Mesenchymal stem cell (in vitro differentiated cells and primary cell): ENCODE measurements at places on chromosomes 4 and X.
A peak's percentile ranks its signal among the peaks of the same experiment; 100 is the strongest.

DNA sequence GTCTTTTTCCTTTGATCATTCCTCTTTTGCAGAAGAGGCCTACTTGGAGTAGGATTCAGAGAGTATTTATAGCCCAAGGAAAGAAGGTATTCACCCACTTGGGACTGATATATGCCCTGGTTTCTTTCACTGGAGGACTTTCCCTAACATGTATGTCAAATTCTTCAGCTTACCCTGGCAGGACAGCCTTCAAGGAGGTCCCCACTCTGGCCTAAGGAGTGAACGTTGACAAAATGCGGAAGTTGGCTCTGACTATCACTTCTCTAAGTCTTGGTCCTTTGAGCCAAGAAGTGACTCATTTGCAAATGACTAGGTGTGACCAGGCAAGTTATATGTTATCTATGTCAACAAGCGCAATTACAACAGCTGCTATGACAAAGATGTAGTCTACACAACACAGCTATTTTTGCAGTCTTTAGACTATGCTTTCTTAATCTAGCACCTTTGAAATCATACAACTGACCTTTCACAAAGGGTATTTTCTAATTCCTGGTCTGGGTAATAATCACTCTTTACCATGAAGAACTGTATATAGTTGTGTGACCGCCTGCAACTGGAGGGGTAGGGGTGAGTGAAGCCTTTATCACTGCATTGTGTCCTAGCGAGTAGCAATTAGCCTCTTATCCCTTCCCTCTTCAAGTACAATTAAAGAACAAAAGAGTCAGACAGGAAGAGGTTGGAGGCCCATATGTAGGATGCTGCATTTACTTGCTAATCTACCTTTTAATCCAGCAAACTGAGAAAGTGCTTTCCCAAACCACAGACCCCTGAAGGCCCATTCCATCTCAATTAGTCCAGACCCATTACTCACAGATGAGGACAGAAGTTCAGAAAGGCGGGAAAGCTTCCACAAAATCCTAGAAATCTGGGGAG is 50.1 kb downstream of the RASGEF1B start:
- H3K36me3 ChIP-seq, result no peaks in the 10 kb centered on the region
- no peaks in the 10 kb centered on the region for H3K4me1 ChIP-seq
- DNase-seq, result no peak

DNA sequence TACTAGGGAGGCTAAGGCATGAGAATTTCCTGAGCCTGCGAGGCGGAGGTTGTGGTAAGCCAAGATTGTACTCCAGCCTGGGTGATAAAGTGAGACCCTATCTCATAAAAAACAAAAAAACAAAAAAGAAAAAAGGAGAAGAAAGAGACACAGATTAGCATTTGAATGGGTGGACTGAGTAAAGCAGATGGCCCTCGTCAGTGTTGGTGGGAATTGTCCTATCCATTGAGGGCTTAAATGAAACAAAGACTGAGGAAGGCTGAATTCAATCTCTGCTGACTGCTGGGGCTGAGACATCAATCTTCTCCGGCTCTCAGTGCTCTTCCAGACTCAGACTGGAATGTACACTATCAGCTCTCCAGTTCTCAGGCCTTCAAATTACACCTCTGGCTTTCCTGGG is 136.8 kb downstream of the SLC7A11 start:
- no peak overlapping the region for H3K4me3 ChIP-seq
- no peaks in the 10 kb centered on the region for H3K27me3 ChIP-seq
- H3K27ac ChIP-seq, result no peak overlapping the region
- no peak for DNase-seq
- no peaks in the 10 kb centered on the region for H3K36me3 ChIP-seq
- H3K4me1 ChIP-seq, result no peaks in the 10 kb centered on the region

DNA sequence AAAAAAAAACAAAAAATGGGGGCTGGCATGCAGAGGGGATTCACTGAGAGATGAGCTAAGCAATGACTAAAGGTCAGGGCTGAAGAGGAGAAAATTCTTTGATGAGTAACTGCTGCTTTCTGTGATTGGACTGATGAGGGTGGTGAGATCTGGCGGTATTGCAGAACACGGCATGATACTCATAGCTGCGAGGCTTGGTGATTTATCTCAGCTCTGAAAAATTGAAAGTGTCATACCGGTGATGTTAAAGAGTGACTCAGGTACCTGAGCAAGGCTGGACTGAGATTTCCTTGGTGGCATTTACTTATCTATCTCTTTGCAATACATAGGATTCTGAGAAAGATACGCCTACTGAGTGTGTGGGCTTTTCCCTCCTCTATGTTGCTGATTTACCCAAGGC is 204.1 kb upstream of the DDX53 start:
- no peaks in the 10 kb centered on the region for H3K4me1 ChIP-seq
- DNase-seq, result no peak
- H3K27me3 ChIP-seq, result no peaks in the 10 kb centered on the region
- no peaks in the 10 kb centered on the region for H3K36me3 ChIP-seq

DNA sequence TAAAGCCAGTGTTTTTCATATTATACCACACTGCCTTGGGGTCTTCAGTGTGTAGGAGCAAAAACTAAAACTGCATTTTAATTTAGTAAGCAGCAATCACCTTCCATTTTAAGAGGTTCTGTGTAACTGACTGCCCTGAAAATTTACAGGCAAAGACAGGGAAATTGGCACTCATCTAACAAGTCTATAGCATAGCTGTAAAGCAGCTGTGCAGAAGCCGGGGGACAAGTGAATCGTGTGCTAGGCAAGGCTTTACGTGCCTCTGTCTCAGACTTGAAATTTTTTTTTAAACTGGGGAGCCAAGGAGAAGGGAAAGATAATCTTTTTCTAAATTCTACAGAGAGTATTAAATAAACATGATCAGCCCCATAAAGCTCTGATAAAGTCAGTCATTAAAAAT is 39.7 kb downstream of the TSPAN5 start:
- no peak for DNase-seq
- H3K27me3 ChIP-seq, result no peaks in the 10 kb centered on the region
- no peak overlapping the region for H3K27ac ChIP-seq
- H3K36me3 ChIP-seq, result no peaks in the 10 kb centered on the region
- peaks cover 12% of the 10 kb centered on the region for H3K4me1 ChIP-seq
- no peak overlapping the region for H3K4me3 ChIP-seq

DNA sequence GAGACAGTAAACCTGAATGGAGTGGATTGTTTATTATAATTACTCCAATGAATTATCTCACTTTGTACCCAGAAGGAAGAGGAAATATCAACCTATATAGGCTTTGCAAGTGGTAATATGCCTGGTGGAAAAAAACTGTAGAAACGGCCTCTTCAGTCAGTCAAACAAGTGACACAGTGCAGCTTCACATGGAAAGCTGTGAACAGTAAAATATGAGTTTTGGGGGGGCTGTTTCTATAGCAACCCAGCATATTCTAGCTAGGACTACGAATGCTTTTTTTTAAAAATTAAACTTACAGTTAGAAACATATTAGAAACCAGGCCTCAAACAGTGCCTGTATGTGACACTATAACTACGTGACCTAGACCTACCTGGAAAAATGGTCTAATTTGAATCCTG is 150.1 kb downstream of the PPP1R2C start:
- no peak overlapping the region for H3K4me3 ChIP-seq
- H3K27me3 ChIP-seq, result peaks cover 3% of the 10 kb centered on the region
- no peaks in the 10 kb centered on the region for H3K36me3 ChIP-seq
- no peak overlapping the region for H3K27ac ChIP-seq

DNA sequence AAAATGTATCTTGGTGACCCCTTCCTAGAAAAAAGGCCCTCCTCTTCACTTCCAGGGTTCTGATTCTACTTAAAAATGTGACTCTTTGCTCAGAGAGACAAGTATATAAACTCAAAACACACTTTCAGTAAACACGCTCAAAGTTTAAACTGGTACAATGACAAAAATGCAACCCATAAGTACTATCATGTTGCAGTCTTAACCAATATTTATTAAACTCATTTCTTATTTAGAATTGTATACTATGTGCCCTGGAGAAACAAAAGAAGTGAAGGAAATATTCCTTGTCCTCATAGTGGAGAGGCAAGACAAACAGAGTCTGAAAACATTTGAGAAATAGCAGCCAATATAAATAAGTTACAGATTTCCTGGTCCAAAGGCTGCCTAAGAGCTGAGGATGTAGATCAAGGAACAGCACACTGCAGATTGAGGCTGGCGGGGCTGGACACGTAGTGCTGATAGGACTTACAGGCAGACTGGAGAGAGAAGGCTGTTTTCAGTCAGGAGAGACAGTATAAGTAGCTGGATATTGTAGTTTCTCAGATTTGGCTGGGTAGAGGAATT is 39.1 kb upstream of the ANXA3 start:
- no peaks in the 10 kb centered on the region for H3K27me3 ChIP-seq
- H3K27ac ChIP-seq, result no peak overlapping the region
- DNase-seq, result no peak
- H3K36me3 ChIP-seq, result peaks cover 3% of the 10 kb centered on the region
- no peaks in the 10 kb centered on the region for H3K4me1 ChIP-seq

- no peak overlapping the region for H3K27ac ChIP-seq
- no peak overlapping the region for H3K4me3 ChIP-seq
- H3K4me1 ChIP-seq, result no peaks in the 10 kb centered on the region
- DNase-seq, result no peak
- no peaks in the 10 kb centered on the region for H3K36me3 ChIP-seq
- H3K27me3 ChIP-seq, result peaks cover 51% of the 10 kb centered on the region
Observed at GRCh38 chrX:109684136-109684535, 48.9 kb downstream of the ACSL4 start.

DNA sequence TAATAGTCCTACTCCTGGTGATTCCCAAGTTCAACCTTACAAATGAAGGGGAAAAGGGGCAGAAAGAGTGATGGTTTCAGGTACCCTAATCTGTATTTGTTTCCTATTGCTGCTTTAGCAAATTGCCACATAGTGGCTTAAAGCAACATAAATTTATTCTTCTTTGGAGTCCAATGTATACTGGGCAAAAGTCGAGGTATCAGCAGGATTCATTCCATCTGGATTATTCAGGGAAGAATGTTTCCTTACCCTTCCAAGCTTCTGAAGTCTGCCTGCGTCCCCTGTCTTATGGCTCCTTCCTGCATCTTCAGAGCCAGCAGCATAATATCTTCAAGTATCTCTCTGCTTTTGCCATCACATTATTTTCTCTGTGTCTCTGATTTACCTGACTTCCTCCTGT is 10.3 kb upstream of the BST1 start:
- no peaks in the 10 kb centered on the region for H3K27me3 ChIP-seq
- peak overlapping the region; percentile 17 for H3K27ac ChIP-seq
- no peak overlapping the region for H3K4me3 ChIP-seq
- peaks cover 3% of the 10 kb centered on the region for H3K36me3 ChIP-seq

DNA sequence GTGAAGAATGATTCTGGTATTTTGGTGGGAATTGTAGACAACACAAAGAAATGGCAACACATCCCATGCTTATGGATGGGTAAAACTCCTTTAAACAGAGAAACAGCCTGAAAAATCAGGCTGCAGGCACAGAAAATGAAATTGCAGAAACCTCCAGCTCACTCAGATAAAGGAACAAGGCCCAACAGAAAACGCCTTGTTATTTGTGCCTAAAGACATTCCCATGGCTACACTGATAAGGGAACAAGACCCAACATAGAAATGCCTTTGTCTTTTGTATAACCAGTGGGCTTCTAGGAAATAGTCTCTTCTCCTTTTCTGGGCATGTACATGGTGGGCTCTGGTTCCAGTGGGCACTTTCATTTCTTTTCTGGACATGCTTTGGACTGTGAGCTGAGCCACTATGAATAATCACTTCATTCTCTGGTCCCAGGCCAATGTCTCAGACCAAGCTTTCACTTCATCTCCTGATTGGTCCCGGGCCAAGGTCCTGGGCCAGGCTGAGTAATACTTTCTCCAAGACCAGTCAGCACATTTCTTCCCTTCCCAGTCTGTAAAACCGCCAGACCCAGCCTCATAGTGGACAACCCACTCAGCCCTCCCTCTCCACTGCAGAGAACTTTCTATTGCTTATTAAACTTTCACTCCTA is 160.5 kb downstream of the TBX22 start:
- no peak overlapping the region for H3K27ac ChIP-seq
- no peak overlapping the region for H3K4me3 ChIP-seq
- no peaks in the 10 kb centered on the region for H3K4me1 ChIP-seq
- no peak for DNase-seq
- H3K27me3 ChIP-seq, result no peaks in the 10 kb centered on the region
- H3K36me3 ChIP-seq, result no peaks in the 10 kb centered on the region

GRCh38 chr4:175246941-175247340 is 328.8 kb downstream of the ADAM29 start:
- H3K4me1 ChIP-seq, result no peaks in the 10 kb centered on the region
- H3K4me3 ChIP-seq, result no peak overlapping the region
- H3K27me3 ChIP-seq, result no peaks in the 10 kb centered on the region
- H3K36me3 ChIP-seq, result no peaks in the 10 kb centered on the region
- no peak for DNase-seq
- H3K27ac ChIP-seq, result no peak overlapping the region

DNA sequence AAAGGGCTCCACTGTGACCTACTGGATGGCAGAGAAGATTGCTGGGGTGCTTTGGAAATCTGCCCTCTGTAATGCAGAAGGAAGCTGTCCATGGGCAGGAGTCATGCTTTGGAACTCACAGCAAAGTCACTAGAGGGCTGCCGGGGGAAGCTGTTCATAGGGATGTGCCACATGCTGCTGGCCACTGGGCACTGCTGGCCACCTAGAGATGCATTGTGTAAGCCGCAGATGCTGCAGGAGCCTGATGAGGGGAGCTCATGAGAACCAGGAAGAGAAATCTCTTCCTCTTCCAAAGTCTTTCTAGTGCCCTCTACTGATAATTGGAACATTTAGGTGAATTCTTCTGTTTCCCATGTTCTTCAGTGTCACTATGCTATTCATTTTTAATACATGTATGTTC is 31.2 kb upstream of the UXT start:
- DNase-seq, result no peak
- no peak overlapping the region for H3K27ac ChIP-seq
- H3K4me1 ChIP-seq, result no peaks in the 10 kb centered on the region

DNA sequence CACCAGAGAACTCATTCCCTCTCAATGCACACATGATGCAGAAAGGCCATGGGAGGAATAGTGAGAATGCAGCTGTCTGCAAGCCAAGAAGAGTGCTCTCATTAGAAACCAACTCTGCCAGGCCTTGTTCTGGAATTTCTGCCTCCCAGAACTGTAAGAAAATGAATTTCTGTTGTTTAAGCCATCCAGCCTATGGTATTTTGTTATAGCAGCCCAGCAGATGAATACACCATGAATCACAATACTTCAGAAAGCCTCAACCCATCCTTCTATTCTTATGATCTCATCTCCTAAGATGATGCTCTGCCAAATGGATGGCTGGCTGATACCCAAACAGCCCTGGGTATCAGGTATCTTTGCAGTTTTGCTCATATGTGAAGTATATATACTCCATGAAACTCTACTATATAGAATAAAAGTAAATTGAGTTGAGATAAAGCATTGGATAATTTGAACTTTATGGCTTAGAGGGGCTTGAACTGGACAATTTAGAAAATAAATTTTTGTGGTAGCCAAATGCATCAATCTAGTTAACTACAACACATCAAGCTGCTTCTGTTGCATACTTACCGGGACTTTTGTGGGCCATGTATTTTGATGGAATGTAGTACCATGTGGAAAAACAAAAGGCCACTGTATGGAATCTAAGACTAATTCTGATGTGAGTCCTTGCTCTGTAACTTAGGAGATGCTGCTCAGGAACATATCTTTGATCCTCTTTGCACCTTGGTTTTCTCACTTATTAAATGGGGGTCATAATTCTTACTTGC is 245.9 kb downstream of the HS3ST1 start:
- no peaks in the 10 kb centered on the region for H3K4me1 ChIP-seq
- no peaks in the 10 kb centered on the region for H3K36me3 ChIP-seq
- no peak overlapping the region for H3K4me3 ChIP-seq
- DNase-seq, result no peak
